ENCODE measurements at places on chromosomes 3 and 15. TPM values are rescaled to one million over a fixed set of nuclear protein-coding genes. Genes with fewer than 3 reads are reported as not detected.

DNA sequence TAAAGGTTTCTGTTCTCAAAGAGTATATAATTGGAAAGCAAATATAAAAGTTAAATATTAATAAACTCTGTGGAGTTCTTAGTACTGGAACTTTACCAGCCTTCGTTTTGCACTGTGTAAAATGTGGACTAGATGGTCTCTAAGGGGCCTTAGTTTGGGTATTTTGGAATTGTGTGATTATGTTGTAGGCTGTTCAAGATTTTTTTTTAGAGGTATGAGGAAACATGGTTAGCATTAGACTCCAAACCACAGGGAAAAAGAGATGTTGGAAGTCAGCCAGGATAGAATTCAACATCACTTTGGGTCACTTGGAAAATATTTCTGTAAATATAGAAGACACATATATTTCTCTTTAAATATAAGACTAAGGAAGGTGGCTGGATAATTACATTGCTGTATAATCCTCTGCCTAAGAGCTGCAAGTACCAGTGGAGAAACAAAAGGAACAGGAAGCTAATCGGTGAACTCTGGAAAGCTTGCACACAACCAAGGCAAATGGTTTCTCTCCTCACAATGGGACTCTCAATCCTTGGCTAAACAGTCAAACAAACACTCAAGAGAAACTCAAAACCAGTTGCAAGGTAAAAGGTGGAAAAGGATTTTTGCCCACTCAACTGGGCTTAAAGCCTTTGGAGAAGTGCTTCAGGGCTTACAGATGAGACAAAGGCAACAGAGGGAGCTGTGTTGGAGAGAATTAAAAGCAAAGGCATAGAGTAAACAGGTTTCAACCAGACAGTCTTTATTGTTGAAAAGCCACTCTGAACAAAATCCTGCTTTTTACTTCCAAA is 141.7 kb downstream of the NR1D2 start:
- H3K27me3 ChIP-seq = no peaks in the 10 kb centered on the region
- no peaks in the 10 kb centered on the region for H3K4me1 ChIP-seq
- no peaks in the 10 kb centered on the region for H3K36me3 ChIP-seq
- no peak overlapping the region for H3K27ac ChIP-seq

Gene DZIP1L
- 11.4 TPM for total RNA-seq

Gene PAQR5
- total RNA-seq = 14.5 TPM

Gene RPL22L1
- total RNA-seq = 250 TPM

DNA sequence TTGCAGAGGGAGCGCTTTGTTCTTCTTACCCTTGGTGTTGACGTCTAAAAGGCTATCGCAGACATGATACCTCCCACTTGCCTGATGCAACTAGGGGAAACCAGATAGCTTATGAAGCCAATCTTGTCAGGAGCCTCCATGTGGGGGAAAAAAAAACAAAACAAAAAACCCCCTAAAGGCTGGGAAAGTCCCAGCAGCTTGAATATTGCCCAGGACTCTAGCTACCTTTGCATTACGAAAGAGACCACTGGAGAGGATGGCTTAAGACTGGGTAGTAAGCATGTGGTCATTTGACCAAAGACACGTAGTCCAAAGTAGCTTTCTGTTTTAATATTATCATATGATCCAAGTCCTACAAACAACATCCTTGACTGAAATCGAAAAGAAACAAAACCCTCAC is 120.7 kb upstream of the WNT5A start:
- no peaks in the 10 kb centered on the region for H3K27me3 ChIP-seq
- DNase-seq = no peak
- H3K4me3 ChIP-seq = no peak overlapping the region

Gene RTP3
- total RNA-seq = not detected

GRCh38 chr3:152267831-152268554 is 736 bp upstream of the MBNL1 start:
- peak overlapping the region; percentile 92 for H3K4me3 ChIP-seq
- H3K36me3 ChIP-seq = no peaks in the 10 kb centered on the region
- peak overlapping the region; percentile 27 for H3K27ac ChIP-seq
- H3K27me3 ChIP-seq = peaks cover 17% of the 10 kb centered on the region

DNA sequence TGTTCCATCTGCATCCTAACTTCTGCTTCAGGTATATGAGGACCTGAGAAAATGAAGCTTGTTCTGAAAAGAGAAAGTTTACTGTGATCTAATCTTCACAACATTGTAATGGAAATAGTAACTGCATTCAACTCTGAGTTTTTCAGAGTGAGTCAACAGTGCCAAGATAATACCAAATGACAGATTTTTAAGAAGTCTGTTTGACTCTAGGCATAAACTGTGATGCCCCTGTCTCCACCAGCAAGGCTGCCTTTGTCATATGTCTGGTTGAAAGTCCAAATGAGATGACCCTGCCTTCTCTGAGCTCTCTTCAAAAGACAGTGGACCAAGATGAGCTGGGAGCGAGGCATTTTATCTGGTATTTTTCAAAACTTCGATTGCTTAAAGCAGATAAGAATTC is 44.8 kb upstream of the B3GNT5 start:
- H3K4me3 ChIP-seq = no peak overlapping the region
- no peaks in the 10 kb centered on the region for H3K4me1 ChIP-seq
- no peaks in the 10 kb centered on the region for H3K36me3 ChIP-seq
- H3K27me3 ChIP-seq = no peaks in the 10 kb centered on the region
- no peak overlapping the region for H3K27ac ChIP-seq

GRCh38 chr3:69821133-69821532 is 81.9 kb downstream of the MITF start:
- H3K27me3 ChIP-seq = no peaks in the 10 kb centered on the region
- DNase-seq = no peak
- H3K4me1 ChIP-seq = no peaks in the 10 kb centered on the region

GRCh38 chr3:156145866-156146265 is 25.5 kb downstream of the KCNAB1 start:
- no peak overlapping the region for H3K4me3 ChIP-seq
- H3K36me3 ChIP-seq = no peaks in the 10 kb centered on the region
- DNase-seq = no peak
- H3K27me3 ChIP-seq = no peaks in the 10 kb centered on the region

- H3K4me1 ChIP-seq = peaks cover 64% of the 10 kb centered on the region
- H3K27ac ChIP-seq = peak overlapping the region; percentile 68
Measured at GRCh38 chr15:26628071-26628470, 144.8 kb downstream of the GABRB3 start.

GRCh38 chr3:37053753-37054152 is 60.4 kb downstream of the MLH1 start:
- peaks cover 40% of the 10 kb centered on the region for H3K36me3 ChIP-seq
- H3K27me3 ChIP-seq = no peaks in the 10 kb centered on the region
- no peak for DNase-seq
- no peak overlapping the region for H3K27ac ChIP-seq
- H3K4me3 ChIP-seq = no peak overlapping the region

Gene ALDH1A3
- 19.8 TPM for total RNA-seq

All from GM23338 (cell line).